ENCODE measurements at places on chromosomes 1 and 21.

- DNase-seq: no peak
Observed at GRCh38 chr1:170044187-170044586, 30.3 kb downstream of the KIFAP3 start.

GRCh38 chr1:8860738-8861516, 17.6 kb downstream of the ENO1 start:
- no peak for DNase-seq

DNA sequence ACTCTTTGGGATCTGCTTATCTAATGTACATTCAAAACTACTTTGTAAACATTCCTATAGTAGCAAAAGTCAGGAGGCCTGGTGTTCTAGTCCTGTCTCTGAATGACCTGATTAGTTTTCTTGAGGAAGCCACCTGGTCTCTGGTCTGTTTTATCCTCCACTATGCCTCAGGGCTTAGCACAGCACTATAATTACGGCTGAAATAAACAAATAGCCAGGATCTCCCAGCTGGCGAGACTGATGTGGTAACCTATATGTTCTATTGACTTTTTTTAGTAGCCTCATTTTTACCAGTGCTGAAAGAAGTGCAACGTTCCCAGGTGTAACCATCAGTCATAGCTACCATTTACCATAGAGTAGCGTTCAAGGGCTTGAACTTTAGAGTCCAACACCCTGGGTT, 24.2 kb upstream of the RPL11 start:
- DNase-seq: no peak

DNA sequence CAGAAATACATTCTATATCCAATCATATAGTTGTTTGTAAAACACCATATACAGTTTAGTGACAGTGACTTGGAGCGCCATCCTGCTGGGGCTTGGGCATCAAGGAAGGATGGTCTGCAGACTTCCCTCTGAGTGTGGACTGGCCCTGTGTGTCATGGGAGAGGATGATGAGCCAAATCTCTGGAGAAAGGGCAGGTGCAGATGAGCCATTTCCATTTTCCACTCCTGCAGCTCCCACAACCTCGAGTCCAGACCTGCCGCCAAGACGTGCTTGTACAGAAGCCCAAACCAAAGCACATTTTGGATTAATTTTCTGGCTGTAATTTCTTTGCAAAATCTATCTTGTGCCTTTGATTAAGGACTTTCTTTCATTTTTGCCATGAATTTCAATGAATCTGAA, 48.3 kb upstream of the SLC22A15 start:
- DNase-seq: no peak

DNA sequence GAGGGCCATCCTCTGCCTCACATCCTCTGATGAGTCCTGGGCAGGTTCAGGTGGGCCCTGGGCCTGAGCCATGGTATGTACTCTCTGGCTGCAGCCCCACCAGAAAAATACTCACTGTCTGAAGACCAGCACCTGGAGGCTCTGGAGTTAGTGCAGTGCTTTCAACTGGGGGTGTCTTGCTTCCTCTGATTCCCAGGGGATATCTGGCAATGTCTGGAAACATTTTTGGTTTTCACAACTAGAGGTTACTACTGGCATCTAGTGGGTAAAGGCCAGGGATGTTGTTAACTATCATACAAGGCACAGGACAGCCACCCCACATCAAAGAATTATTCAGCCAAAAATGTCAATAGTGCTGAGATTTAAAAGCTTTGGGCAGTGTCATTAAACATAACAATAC, 152.7 kb downstream of the HIVEP3 start:
- no peak for DNase-seq

DNA sequence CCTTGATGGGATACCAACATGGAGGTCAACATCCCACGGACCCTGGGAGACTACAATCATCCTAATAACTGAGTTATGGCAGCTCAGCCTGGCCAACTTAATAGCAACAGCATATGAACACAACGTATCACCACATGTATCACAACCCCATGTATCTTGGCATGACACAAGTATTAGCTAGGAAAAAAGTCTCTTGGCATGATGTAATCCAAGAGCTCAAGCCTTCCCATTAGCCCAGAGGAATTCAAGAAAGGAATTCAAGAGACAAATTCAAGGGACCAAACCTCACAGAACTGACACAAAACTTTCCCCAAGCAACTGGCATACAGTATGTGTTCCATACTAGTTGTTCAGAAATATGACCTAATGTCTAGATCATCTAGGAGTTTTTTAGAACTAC, 100.9 kb upstream of the HMGB4 start:
- DNase-seq: no peak

DNA sequence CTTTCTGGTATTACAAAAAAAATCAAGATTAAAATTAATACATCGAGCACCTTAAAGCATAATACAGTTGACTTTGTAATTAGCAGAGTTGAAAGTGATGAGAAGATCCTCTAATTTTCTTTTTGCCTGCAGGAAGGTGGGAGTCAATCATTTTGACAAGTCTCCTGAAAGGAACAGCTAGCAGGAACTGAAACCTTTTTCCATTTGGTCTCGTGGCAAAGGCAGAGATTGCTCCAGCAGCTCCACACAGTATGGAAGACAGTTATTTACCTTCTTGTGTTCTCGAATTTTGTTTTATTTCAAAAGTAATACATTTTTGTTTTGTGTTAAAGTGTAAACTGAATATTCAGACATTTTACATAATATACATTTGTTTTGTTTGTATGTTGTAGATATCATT, 7.7 kb downstream of the S100PBP start:
- DNase-seq: no peak

DNA sequence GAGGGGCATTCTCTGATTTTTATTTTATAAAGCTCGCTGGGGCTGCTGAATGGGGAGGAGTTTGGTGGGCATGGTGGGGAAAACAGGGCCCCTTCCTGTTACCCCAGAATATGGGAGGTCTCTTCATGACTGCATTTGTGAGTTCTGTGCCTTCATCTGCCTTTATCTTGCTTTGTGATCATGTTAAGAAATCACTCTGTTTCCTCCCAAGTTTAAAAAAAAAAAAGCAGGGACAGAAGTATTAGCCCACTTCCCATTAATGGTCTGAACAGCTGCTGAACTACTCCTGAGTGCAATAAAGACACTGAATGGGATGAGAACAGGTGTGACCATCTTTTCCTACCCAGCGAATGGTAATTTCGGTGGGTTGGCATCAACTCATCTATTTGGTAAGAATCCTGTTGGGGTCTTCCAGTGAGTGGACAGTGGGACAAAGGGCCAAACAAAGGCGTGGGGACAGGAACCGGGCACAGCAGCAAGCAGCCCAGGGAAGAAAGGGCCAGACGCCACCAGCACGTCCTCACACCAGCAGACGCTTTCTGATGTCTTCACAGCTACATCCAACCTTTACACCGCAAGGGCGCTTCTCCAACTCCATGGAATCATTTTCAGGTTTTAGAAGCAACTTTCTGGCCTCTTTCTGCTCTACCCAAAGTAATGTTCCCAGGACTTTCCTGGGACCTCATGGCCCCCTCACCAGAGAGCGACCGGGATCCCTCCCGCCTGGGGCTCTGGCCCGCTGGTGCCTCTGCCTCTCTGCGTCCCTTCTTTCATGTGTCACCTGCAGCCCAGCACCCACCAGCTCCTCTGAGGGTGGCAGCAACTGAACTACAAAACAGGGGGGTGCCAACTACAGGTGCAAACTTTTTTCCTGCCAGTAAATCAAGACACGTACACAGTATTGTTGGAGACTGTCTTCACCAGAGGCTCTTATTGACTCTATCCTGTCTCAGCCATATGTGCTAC, 160.2 kb downstream of the ADSS2 start:
- DNase-seq: no peak

DNA sequence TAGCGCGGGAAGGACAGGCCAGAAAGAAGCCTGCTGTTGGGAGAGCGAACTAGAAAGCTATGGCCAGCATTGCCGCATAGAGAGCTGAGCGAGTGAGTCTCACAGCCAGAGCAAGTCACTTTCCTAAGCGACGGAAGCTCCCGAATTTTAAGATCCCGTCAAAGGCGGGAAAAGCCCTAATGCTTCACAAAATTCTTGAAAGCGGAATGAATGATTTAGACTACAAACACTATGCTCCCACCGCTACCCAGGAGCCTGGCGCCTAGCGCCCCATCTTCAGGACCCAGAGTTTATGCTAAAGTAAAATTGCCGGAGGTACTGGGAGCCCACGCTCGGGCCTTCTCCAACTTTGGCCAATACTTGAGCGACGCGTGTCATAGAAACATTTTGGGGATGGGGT, 409.9 kb upstream of the ESRRG start:
- DNase-seq: no peak

DNA sequence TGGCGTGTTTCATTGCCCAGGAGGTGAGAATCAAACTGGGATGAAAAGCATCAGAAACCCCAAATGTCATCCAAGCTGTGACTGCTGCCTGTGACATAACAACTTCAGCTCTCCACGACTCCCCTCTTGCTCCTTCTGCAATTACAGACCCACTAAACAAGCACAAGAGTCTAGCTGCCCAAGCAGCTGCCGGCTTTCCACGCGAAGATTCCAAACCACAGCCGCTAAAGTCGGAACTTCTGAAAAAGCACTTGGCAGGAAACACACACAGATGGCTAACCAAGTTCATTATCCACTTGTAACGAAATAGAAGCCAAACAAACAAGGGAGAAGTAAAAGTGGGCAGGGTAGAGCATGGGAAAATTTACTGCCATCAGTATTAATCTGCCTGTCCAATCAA, 198.1 kb downstream of the SLC35F3 start:
- DNase-seq: no peak

DNA sequence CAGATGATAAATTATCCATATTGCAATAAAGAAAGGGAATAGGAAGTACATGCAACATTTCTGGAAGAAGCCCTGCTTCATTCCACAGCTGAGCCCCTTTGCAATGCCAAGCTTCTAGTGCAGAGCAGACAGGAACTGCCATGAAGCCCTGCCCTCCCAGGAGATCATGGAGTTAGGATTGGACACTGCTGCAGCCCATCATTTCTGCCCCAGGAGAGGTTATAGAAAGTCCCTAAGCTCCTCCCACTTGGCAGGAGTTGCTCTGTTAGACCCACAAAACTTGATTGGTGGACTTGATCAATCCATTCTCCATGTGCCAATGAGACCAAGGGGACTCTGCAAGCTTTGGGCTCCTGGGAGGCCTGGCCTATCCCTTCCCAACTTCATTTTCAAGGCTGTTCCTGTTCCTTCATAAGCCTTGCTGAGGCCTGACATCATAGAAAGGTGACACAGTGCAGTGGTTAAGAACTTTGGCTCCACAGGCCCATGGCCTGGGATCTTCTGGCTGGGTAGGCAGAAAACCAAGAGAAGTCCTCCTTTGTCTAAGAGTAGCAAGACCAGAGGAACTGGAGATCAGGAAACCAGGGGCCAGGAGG, 1.3 kb upstream of the LAPTM5 start:
- DNase-seq: peak; percentile 43

GRCh38 chr1:62852253-62852652, 68.3 kb downstream of the ATG4C start:
- no peak for DNase-seq

DNA sequence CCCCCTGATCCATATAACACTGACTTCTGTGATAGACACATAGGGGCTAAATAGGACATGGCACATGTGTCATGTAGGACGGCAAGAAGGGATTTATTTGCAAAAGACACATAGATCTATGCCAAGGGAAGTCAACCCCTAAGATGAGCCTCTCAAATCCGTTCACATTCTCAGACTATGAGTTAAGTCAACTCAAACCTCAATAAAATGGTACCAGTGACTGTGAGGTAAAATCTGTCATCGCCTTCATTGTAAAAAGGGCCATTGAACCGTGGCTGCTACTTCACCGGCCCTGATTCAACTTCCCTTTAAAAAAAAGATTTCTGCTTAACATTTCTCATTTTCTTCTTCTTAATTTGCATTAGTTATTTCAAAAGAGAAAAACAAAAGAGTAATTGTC, 144.0 kb downstream of the ZNF281 start:
- peak; percentile 26 for DNase-seq

- peak; percentile 97 for DNase-seq
Observed at GRCh38 chr1:67850611-67851075, 17.4 kb upstream of the GNG12 start.

- peak; percentile 60 for DNase-seq
Observed at GRCh38 chr21:42003051-42003461, 7.1 kb downstream of the ZBTB21 start.

DNA sequence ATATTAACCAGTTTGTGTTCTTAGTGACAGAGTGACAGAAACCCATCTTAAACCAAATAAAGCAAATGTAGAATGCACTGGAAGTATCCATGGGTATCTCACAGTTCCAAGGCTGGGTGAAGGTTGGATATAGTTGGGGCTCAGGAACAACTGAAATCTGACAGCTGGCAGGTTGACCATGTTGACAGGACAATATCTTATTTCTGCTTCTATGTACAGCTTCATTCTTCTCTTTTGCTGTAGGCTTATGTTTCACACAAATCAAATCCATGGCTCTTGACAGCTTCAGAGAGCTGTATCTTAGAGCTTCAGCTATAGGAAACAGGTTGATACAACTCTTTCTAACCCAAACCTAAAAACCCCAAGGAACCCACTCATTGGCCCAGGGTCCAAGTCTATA, 34.3 kb upstream of the FGGY start:
- no peak for DNase-seq

GRCh38 chr1:99645203-99645602, 710 bp upstream of the PALMD start:
- DNase-seq: peak; percentile 72

DNA sequence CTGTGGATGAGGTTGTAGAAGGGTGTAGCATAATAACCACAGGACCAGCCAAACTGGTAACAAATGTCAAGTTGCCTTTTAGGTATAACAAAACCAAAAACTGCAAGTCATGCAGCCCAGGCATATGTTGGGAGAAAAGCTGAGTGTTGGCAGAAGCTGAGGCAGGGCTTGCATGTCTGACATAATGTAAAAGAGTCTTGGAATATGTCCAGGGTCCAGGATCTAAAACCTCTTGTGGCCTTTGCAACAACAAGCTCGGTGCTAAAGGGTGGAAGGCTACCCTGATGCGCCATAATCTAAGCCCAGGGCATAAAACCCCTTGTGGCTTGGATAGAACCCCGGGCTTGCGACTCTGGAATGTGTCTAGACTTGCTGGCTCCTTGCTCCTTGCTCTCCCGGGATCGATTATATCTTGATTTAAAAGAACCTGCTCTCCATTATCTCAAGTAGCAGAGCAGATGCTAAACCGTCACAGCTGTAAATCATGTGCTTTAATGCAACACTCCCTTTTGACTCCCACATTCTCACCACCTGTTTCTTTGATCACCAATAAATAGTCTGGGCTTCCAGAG, 26.5 kb upstream of the SLC35A3 start:
- DNase-seq: peak; percentile 17

- no peak for DNase-seq
Observed at GRCh38 chr21:45064618-45065399, 9.6 kb upstream of the ADARB1 start.

- no peak for DNase-seq
Observed at GRCh38 chr1:93483606-93484005, 35.7 kb downstream of the FNBP1L start.
